ENCODE measurements at places on chromosomes 7 and 10. TPM values are rescaled to one million over a fixed set of nuclear protein-coding genes. Genes with fewer than 3 reads are reported as not detected.

Gene SDHAF3
- 16.4 TPM for polyA plus RNA-seq

Gene PAX2
- polyA plus RNA-seq = not detected

Gene SPACDR
- 0.60 TPM for polyA plus RNA-seq

Gene AHR
- polyA plus RNA-seq = 10.2 TPM

Gene ZPBP
- polyA plus RNA-seq = not detected

Gene CUZD1
- polyA plus RNA-seq = 0.52 TPM

Gene RBM20
- 0.05 TPM for polyA plus RNA-seq

GRCh38 chr7:135320268-135320667 lies 86.6 kb downstream of the STRA8 start:
- peak; percentile 88 for DNase-seq

- no peak for DNase-seq
Observed at GRCh38 chr10:104308439-104308903, 29.8 kb downstream of the ITPRIP start.

DNA sequence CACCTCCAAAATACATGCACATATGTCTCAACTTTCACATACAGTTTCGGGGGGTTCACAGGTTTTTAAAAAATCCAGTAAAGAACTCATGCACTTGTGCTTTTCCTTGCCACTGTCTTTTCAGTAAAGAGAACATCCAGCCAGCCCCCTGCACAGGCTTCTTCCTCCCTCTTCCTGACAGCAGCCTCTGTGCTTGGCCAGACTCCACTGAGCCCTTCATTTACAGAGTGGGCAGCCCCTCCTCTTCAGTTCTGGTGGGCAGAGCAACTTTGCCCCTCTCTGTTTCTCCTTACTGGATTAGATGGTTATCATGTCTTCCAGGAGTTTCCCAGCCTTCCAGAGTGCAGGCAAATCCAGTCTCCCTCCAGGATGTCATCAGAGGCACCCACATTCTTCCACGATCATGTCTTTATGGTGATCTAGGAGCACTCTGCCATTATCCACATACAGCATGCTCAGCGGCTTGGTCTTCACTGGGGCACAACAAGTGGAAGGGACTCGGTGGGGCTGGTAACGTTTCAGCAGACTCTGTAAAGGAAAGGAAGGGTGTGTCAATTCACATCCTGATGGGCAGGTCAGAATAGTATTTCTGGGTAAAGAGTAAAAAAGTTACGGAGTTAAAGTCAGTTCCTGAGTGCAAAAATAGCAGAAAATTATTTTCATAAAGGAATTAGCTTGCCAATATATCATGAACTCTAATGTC lies 8.8 kb downstream of the NODAL start:
- no peak for DNase-seq

DNA sequence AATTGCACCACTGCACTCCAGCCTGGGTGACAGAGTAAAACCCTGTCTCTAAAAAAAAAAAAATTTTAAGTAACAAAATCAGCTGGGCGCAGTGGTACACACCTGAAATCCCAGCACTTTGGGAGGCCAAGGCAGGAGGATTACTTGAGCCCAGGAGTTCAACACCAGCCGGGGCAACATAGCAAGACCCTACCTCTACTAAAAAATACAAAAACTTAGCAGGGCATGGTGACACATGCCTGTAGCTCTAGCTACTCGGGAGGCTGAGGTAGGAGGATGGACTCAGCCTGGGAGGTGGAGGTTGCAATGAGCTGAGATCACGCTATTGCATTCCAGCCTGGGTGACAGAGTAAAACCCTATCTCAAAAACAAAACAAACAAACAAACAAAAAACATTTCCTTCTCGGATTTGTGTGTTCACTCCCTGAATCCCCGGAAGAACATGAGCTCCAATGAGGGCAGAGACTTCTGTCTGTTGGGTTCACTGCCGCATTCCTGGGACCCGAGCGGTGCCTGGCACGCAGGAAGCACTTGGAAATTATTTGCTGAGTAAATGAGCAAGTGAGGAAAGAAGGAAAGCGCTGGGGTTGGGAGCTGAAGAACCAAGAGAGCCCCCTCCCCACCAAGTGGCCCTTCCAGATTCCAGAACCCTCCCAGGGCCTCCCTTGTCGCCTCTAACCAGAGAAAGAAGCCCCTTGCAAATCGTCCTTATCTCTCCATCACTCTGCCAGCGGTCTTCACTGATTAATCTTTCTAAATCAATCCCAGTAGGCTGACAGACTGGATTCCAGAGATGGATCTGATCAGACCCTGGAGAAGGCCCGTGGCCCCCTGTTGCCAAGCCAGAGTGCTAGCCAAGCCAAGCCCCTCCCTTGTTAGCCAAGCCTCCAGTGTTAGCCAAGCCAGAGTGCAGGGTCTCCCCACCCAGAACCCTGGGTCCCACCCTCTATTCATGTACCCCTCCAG lies 6.2 kb downstream of the TNRC18 start:
- peak; percentile 39 for DNase-seq

DNA sequence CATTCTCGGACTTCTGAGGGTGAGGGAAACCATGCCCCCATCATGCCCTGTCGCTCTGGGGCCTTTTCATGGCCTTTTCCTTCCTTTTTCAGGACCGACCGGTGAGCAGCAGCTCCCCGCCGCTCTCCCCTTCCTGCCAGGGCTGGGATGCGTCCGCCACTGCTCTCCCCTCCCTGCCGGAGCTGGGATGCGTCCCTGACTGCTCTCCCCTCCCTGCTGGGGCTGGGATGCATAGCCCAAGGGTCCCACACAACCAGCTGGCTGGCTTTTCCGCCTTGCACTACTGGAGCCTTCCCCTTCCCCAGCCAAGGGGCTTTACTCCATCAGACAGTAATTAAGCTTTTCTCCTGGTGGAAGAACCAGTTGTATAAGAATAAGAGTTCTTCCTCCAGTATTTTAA lies 129.7 kb upstream of the COBL start:
- no peak for DNase-seq

DNA sequence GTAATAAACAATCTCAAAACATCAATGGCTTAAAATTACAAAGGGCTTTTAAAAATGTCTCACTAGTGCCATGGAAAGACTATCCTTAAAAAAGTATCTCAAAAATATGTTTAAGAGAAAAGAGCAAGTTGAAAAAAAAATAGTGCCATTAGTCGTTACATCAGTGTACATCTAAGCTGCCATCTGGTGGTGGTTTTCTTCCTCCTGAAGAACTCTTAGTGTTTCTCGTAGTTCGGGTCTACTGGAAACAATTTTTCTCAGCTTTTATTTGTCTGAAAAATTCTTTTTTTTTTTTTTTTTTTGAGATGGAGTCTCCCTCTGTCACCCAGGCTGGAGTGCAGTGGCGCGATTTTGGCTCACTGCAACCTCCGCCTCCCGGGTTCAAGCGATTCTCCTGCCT lies 5.9 kb upstream of the GARIN1A start:
- peak; percentile 50 for DNase-seq

DNA sequence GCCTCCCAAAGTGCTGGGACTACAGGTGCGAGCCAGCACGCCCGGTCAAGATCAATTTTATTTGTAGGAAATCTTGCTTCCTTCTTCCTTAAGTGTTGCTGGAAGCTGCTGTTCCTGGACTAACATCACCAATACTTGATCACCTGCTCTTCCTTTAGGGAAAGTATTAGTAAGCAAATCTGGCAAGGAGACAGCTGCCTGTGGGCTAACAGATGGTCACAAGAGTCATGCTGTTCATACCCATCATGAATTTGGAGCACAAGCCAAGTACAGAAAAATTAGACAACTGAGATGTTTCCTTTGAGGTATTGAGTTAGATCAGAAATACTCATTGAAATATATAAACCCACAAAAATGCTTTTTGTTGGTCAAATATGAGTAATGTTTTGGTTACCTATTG lies 27.9 kb downstream of the BAIAP2L1 start:
- peak; percentile 95 for DNase-seq

- DNase-seq = no peak
Observed at GRCh38 chr7:95925236-95925635, 152.9 kb downstream of the DYNC1I1 start.

DNA sequence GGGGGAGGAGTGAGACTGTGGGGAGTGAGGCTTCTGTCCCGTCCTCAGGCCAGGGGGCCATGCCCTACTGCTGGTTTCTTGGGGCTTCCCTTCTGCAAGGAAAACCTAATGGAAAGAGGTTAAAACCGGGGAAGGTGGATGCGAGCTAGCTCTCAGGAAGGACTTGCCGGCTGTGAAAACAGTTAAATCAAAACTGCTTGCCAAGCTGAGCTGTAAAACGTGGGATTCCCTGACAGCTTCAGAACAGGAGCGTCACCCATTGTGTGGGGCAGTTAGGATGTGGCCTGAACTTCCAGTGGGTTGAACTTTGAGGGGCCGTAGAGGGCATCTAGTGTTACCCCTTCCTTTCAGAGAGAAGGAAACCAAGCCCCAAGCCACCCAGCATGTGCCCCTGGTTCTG lies 13.1 kb downstream of the TSPAN15 start:
- DNase-seq = no peak

GRCh38 chr7:40072268-40072667 lies 62.2 kb downstream of the MPLKIP start:
- no peak for DNase-seq

DNA sequence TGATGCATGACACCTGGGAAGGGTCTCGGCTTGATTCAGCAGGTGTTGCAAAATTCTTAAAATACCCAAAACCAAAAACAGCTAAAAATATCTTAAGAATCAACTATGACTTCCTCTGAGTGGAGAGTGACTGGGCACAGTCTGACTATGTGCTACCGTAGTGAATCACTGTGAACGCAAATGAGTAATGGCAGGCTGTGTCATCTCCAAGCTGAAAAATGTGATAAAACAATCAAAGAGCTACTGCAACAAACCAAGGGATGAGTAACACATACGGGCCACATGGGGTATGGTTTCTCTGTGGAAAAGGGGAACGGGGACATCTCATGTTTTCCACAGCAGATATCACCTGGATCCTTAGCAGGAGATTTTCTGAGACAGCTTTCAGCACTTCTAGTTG lies 127.5 kb downstream of the ABCA13 start:
- peak; percentile 83 for DNase-seq

- DNase-seq = peak; percentile 98
Observed at GRCh38 chr7:23334482-23335056, 35.4 kb downstream of the MALSU1 start.

- no peak for DNase-seq
Observed at GRCh38 chr7:136883046-136883445, 14.6 kb downstream of the CHRM2 start.

- peak; percentile 65 for DNase-seq
Observed at GRCh38 chr7:70696201-70696754, 435.7 kb upstream of the GALNT17 start.

- DNase-seq = peak; percentile 40
Observed at GRCh38 chr7:55077561-55078410, 59.0 kb downstream of the EGFR start.

DNA sequence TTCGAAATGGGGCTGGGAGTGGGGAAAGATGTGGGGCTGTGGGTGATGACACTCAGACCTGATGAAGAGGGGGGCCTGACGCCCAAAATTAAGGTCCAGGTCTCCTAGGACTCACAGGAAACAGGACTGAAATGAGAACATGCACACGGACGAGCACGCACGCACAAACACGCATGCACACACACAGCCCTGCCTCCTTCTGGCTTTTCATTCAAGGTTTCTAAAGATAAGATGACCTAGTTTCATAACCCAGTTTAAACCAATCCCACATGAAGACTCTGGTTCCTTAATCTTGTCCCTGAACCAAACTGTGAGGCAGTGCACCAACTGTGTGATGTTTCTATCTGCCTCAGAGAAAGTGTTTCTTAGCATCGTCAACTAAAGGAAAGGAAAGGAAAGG lies 162.0 kb downstream of the DGKI start:
- DNase-seq = no peak

GRCh38 chr7:23811540-23811939 lies 101.5 kb downstream of the STK31 start:
- no peak for DNase-seq

DNA sequence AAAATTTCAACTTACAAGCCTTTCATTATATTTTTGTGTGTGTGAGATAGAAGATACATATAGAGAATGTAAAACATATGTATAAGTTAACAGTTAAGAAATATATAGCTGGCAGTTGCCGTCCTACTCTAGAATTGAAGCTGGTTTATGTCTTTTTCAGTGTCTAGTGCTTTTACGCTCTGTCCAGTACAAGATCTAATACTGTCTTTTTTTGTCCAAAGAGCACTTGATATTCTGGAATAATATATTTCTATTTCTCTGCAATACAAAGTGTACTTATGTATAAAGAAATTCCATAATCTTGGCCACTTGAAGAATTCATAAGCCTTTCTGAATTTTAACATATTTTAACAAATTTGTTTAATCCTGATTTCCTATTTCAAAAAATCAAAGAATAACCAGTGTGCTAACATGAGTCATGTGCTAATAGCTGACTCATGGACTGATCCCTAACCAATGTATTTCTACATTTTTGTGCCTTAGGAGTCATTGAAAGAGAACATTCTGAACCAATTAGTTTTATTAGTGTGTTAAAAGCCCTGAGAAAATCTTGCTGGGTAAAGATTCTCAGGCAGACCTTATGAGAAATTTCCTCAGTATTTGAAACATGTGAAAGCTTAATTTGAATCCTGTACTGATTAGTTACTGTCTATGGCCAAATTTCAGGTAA lies 73.2 kb upstream of the CCAR1 start:
- DNase-seq = peak; percentile 86

- DNase-seq = no peak
Observed at GRCh38 chr10:102230861-102231356, 4.8 kb downstream of the ELOVL3 start.

DNA sequence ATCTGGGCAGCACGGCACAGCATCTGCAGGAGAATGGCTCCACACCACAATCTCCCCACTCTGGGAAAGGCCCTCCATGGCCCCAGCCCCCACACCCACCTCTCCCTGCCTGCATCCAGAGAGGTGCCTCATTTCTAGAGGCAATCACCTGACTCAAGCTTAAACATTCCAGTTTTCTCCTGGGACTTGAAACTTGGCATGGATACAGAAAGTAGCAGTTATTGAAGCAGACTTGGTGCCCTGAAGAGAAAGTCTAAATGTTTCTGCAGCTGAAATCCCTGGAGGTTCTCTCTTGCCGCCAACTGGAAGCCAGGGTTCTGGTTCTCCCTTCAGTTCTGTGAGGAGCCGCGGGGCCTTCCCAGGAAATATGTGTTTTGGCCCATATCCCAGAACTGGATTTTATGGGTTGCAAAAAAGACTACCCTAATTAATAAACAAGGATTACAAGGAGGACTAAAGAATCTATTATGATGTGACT lies 122.8 kb downstream of the SKIDA1 start:
- peak; percentile 48 for DNase-seq

GRCh38 chr10:131323880-131324279 lies 12.4 kb upstream of the TCERG1L start:
- DNase-seq = no peak
